ENCODE measurements at places on chromosomes 7 and 10. TPM values are rescaled to one million over a fixed set of nuclear protein-coding genes. Genes with fewer than 3 reads are reported as not detected.

CPN1 gene
- total RNA-seq: not detected

GRCh38 chr7:51187941-51188340, 128.7 kb downstream of the COBL start:
- no peak for DNase-seq

CH25H gene
- 2.7 TPM for total RNA-seq

DNA sequence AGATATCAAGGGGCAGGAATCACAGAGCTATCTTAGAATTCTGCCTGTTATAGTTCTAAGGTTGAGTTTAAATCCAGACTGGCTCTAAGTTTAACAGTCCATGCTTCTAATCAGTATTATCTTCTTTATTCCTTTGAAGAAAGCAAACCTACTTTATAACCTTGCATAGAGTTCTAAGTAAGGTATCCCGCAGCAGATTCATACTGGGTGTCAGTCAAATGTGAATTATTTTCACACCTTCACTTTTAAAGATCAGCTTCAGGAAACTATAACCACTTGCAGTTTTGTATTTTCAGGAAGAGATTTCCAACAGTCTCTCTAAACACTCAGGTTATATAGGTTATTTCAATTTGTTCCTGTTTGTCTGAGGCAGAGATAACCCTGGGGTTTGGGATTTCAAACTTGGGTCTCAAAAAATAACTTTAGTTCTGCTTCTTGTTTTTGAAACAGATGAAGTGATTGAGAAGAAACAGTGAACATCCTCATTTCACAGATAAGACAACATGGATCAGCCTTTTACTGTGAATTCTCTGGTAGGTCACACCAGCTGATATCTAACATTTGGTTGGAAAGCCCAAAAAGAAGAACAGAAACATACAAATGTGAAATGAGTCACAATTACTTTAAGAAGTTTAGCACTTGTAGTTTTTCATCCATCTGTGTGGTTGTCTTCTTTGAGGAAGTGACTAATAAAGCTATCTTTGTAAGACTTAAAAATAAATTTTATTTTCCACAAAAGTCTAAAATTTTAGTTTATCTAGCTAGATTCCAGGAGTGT, 21.4 kb downstream of the STAMBPL1 start:
- no peak for DNase-seq

CPA2 gene
- total RNA-seq: not detected

DNA sequence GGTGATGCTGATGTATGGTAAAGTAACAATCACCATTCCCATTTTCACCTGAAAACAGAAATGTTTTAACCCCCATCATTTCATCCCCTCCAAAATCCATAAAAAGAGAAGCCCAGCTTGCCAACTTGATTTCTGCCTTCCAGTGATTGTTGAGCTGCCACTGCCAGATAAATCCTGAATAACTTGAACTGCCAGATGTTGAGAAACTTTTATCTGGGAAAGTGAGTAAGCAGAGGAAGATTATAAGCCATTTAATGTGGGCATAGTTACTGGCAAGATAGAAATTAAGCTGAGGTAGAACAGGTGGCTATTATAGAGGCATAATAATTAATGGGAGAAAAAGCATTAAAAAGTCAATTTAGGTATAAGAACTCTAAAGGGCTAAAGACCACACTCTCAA, 534.1 kb downstream of the ANKRD7 start:
- no peak for DNase-seq

UBE2D4 gene
- 28.7 TPM for total RNA-seq

DNA sequence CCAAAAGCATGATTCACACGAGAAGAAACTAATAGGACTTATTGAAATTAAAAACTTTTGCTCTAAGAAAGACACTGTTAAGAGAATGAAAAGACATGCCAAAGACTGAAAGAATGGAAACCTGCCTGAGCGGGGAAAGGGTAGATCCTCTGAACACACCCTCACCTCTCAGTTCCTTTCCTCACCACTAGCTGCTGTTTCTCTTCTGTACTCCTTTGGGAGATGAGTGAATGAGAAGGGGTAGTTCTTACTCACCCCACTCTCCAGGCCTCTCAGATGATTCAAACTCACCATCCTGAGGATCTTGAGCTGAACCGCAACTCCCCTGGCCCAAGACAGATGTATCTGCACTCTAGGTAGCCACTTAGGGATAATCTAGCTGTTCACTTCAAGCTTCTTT, 41.9 kb downstream of the IQUB start:
- no peak for DNase-seq

- DNase-seq: no peak
Observed at GRCh38 chr10:86968271-86968993, at the start of gene ADIRF. ADIRF (plus strand) TSS chr10:86968482; CDS start chr10:86968545, 63 bp downstream.

GRCh38 chr10:69459101-69459790, 8.0 kb downstream of the TSPAN15 start:
- DNase-seq: no peak

DNA sequence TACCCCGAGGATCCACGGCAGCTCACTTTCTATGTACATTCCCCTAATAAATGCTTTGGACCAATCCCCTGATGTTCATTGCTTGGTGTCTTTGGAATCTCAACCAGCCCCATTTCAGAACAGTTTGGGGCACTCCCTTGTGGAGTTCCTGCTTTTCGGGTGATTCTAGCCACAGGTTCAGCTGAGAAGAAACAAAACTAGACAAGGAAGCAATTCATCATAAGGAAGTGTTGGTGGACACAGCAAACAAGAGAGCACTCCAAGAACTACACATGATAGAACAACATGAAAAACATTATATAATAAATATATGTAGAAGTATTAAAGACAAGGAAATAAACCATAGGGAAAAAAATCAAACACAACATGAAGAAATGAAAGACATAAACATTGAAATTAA, 6.0 kb upstream of the CCDC136 start:
- DNase-seq: no peak

GRCh38 chr10:930625-931325, 730 bp downstream of the LARP4B start:
- no peak for DNase-seq

OTUD1 gene
- 17.3 TPM for total RNA-seq

CACNB2 gene
- 56.7 TPM for total RNA-seq

DNA sequence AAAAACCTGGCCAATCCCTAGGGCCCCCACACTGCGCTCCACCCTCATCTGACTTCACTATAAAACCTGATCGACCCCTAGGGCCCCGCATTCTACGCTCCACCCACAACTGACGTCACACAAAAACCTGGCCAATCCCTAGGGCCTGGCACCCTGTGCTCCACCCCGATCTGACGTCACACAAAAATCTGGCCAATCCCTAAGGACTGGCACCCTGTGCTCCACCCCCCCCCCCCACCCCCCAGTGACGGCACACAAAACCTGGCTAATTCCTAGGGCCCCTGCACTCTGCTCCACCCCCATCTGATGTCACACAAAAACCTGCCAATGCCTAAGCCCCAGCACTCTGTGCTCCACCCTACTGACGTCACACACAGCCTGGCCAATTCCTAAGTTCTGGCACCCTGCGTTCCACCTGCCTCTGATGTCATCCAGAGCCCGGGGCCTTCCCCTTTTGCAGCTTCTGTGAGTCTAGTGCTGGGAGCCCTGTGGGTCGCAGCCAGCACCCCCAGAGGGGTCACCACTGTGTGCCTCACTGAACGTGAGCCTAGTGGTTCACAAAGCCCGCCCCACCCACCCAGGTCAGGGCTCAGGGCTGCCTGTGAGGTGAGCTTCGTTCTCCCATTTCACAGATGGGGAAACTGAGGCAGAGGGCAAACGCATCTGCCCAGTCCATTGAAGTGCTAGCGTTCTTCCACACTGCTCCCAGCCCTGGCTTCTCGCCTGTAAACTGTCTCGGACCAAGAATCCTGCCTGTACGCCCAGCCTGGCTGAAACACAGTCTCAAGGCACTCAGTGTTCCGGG, 40.6 kb downstream of the MICALL2 start:
- DNase-seq: no peak

DNA sequence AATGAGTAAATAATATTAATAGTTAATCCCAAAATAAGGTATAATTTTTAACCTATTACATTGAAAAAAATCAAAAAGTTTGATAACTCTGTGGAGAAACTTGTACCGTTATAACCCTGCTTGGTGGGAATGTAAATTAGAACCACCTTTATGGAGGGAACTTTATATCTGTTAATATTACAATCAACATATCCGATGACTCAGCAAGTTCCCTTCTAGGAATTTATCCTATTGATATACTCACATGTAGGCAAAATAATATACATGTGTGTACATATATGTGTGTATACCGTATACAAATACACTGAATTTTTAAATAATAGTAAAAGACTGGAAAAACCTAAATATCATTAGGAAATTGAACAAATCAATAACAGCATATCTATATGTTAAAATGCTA, 54.7 kb downstream of the PANK1 start:
- DNase-seq: no peak
